ENCODE measurements at places on chromosomes 1 and 21.

- no peak for DNase-seq
Observed at GRCh38 chr1:226384040-226384439, 23.9 kb downstream of the PARP1 start.

DNA sequence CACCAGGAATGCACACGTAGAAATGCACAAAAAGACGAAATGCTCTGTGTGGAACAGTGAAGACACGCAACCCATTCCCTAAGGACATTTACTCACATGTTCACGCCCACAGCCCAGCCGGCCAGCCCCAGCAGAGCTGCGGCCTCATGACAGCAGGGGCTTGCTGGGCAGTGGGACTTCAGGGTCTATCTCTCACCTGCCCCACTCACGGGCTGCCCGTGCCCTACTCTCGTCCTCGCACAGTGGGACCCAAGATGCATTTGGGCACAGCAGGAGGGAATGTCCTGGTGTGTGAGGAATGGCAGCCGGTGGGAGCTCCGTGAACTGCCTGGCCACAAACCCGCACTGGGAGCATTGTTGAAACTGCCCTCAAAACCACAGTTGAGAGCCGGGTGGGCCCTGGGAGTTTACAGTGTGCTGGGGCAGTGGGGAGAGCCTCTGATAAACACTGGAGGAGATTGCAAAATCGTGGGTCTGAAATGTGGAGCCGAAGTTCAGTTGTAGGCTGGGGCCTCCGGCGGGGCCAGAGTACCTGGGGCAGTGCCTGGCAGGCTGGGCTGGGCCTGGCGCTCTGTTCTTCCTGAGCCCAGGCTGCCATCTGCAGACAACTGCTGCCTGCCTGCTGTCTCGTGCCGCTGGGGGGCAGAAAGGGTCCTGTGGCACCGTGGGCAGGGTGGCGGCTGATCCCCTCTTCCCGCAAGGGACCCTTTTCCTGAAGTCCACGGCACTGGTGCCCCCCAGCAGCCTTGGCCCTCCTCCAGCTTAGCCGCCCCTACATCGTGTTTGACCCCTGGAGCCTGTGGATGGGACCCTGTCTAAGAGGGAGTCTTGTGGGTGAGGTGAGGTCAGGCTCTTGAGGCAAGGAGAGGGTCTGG is 20.7 kb upstream of the POFUT2 start:
- DNase-seq = no peak

DNA sequence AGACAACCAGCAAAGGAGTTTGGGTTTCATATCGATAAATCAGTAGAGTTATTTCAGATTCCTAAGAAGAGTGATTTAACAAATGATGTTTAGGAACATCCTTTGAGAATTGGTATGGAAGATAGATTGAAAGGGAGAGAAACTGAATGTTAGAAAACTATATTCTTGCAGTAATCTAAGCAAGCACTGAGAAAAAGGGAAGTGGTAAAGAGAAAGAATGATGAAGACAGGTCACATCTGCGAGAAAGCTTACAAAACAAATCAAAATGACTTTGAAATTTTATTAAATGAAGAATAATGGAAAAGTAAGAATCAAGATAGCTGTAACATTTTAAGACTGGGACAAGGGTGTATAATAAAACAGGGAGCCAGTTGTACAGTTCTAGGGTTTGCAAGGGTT is 177.0 kb downstream of the HS2ST1 start:
- DNase-seq = no peak

GRCh38 chr1:41328001-41328615 is 33.1 kb upstream of the FOXO6 start:
- DNase-seq = no peak

GRCh38 chr1:9233241-9233941 is 1.2 kb upstream of the H6PD start:
- DNase-seq = no peak

- DNase-seq = no peak
Observed at GRCh38 chr1:15139654-15140350, 13.7 kb upstream of the TMEM51 start.

GRCh38 chr1:23466423-23466989 is 17.5 kb downstream of the ASAP3 start:
- DNase-seq = no peak

DNA sequence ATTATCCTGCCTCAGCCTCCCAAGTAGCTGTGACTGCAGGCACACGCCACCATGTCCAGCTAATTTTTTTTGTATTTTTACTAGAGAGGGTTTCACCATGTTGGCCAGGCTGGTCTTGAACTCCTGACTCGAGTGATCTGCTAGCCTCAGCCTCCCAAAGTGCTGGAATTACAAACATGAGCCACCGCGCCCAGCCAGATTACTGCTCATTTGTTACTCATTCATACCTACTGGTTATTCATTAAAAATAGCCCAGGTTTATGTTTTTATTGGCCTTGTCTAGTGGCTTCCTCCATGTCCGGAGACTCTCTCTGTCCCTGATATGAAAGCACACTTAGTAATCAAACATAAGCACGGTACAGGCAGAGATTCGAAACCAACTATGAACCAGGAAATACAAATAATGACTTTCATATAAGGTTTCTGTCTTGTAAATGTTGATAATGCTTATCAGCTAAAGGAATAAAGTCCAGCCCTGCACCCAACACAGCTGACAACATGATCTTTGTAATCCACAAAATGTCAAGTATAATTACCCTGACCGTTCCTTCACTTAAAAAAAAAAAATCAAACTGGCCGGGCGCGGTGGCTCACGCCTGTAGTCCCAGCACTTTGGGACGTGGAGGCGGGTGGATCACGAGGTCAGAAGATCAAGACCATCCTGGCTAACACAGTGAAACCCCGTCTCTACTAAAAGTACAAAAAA is 50.4 kb upstream of the CXADR start:
- no peak for DNase-seq

DNA sequence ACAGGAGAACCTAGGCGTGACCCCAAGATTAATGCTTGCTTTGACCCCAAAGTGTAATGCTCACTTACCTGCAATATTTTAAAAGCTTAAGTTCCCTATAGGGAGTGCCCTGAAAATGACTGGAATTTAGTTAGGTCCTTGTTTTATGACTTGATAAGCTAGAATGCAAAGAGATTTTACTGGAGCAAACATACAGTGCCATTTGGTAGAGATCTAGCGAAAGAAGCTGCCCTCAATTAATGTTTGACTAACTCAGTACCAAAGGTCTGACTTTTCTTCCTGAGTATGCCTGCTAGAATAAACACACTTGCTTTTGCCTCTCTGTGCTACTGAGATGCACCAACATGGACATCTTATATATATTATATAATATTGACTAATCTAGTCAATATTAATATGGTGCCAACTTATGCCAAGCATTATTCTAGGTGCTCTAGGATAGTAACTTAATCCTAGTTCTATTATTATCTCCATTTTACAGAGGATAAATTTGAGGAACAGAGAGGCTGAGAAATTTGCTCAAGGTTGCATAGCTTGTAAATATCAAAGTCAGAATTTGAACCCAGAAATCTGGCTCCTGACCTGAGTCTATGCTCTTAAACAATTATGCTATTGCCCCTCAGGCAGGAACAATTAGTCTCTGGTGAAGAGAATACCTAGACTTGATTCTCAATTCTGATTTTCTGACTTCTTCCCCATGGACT is 18.2 kb downstream of the S100A10 start:
- DNase-seq = no peak

GRCh38 chr1:207925210-207925609 is 14.3 kb upstream of the CD34 start:
- DNase-seq = no peak

DNA sequence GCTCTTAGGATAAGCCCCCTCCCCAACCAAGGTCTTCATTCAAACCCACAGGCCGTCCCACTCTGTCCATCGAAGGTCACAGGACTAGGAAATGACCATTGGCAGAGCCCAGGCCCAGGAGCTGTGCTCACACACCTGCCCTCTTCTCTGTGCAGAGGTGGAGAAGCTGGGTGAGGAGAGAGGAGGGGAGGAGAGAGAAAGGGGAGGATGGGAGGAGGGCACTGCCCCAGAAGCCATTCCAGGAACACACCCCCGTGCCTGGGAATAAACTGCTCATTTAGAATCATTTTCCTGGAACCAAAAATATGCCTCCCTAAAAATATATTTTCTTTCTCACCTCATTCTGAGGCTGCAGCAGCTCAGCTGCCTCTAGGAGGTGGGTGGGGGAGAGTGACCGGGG is 6.4 kb upstream of the SDC3 start:
- no peak for DNase-seq

DNA sequence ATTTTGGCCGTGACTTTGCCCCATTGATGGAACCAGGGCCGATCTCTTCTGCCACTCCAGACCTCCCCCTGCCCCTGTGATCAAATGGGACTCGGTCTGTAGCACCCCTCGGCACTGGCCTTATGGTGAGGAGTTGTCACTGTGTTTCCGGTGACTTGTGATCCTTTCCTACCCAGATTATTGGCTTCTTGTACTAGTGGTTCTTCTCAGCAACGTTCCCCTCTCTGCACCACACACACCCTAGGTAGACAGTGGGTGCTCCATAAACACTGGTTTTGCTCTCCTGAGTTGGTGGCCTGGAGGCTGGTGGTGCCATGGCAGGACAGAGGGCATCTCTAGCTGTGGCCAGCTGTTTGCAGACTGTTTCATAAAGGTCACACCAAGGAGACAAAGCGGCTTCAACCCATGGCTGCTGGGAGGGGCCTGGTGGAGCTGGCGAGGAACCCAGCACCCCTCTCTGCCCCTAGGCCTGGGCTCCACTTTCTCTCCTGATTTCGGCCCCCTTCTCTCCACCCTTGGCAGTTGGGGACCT is 50.7 kb downstream of the DHRS3 start:
- DNase-seq = no peak

- no peak for DNase-seq
Observed at GRCh38 chr1:204406621-204407020, 5.0 kb downstream of the PPP1R15B start.

DNA sequence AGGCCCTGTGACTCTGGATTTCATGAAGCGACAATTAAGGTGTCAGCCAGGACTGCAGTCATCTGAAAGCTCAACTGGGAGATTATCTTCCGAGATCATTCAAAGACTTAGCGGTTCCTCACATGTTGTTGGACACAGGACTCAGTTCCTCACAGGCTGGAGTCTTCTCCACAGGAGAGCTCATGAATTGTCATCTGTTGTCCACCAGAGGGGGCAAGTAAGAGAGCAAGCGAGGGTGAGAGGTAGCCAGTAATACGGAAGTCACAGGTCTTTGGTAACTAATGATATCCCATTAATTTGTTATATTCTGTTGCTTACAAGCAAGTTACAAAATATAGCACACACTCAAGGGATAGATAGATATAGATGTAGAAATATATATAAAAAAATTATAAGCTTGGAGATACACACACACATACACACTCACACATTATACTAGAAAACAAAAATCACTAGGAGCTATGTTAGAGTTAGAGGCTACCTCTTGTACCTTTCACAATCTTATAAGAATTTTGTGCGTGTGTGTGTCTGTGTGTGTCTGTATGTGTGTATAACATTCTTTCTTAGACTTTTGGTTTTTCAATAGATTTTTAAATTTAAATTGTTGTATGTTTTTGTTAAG is 1695.3 kb downstream of the BRINP3 start:
- DNase-seq = no peak

- DNase-seq = no peak
Observed at GRCh38 chr1:38964140-38964548, 22.5 kb upstream of the RHBDL2 start.

- DNase-seq = no peak
Observed at GRCh38 chr1:206116191-206116872, 856 bp downstream of the AVPR1B start.

DNA sequence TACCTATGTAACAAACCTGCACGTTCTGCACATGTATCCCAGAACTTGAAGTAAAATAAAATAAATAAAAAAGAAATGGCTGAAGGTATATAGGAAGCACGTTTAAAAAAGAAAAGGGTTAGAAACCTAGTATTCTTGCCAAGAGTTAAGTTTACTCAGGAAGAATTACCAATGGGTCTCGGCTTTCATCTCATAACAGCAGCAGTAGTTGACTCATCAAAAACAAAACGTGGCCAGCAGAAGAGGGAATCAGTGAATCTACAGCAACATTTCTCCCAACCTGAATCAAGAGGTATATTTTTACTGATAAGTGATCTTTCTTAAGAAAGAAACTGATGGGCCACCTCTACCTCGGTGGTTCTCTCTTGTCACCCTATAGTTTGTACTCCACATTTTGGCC is 340.3 kb downstream of the BRINP2 start:
- no peak for DNase-seq

GRCh38 chr1:220892997-220893700 is 13.9 kb downstream of the HLX start:
- DNase-seq = no peak

DNA sequence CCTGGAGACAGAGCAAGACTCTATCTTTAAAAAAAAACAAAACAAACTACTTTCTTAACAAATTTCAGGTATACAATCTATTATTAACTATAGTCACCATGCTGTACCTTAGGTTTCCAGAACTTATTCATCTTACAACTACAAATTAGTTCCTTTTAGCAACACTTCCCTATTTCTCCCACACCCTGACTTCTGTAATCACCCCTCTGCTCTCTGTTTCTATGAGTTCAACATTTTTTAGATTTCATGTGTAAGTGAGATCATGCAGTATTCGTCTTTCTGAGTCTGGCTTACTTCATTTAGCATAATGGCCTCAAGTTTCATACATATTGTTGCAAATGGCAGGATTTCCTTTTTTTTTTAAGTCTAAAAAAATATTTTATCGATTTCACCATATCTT is 77.9 kb upstream of the LPGAT1 start:
- no peak for DNase-seq

GRCh38 chr1:224170748-224171478 is 12.1 kb upstream of the DEGS1 start:
- DNase-seq = no peak

DNA sequence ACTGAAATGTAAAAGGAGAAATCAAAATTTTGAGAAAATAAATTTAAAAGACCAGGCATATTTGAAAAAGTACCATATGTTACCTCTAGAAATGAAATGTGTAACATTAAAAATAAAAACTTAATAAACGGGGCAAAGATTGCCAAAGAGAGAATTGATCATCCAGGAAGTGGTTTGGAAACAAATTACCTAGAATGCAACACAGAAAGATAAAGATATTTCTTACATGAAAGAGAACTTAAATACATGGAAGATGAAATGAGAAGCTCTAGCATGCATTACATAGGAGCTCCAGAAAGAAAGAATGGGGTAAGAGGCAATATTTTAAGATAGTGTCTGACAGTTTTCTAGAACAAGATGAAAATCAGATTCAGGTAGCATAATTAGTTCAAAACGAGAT is 235.9 kb upstream of the IRF2BP2 start:
- DNase-seq = no peak

DNA sequence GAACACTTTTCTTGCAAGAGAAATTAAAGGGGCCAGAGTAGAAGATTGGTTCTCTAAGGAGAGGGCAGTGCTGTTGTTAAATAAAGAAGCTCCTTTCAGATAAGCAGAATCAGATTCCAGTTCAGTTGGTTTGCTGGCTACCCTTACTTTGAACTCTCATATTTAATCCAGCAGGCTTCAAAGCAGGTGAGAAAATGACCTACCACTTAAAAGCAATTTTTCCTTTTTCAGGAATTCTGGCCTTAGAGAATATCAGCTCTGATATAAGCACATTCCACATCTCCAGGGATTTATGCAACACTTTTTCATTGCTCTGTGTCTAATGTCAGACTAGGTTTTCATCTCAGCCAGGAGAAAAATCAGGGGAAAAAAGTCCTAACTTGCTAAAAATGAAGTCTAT is 28.7 kb downstream of the WNT2B start:
- no peak for DNase-seq

- DNase-seq = no peak
Observed at GRCh38 chr1:151356696-151357095, 9.6 kb upstream of the RFX5 start.

- no peak for DNase-seq
Observed at GRCh38 chr1:231778009-231778719, 151.6 kb downstream of the DISC1 start.

- no peak for DNase-seq
Observed at GRCh38 chr1:12032161-12032621, 12.9 kb downstream of the MIIP start.
